ENCODE measurements at places on chromosomes 5 and 9.

DNA sequence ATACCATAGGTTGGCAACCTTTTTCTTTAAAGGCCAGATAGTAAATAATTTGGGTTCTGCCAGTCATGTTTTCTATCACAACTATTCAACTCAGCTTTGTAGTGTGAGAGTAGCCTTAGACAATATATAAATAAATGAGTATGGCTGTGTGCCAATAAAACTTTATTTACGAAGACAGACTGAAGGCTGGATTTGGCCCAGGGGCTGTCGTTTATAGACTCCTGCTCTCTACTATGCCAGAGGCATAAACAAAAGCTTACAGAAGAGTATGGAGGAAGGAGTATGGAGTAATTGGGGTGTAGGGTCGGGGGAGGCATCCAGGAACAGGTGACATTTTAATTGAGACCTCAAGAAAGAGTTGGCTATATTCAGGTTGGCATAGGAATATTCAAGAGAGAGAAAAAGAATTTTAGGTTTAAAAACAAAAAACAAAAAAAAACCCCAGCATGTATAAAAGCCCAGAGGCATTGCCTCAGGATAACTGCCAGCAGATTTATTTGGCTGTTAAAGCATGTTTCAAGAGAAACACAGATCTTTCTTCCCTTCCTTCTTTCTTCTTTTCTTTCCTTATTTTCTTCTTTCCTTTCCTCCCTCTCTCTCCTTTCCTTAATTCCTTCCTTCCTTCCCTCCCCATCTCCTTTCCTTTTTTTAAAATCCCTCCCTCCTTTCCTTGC lies 39.9 kb downstream of the SLIT3 start:
- no peak for DNase-seq

GRCh38 chr9:98763986-98764745 lies 32.2 kb downstream of the ANKS6 start:
- DNase-seq, result peak; percentile 51

- DNase-seq, result peak; percentile 74
These were observed 400.0 kb downstream of the ARRDC3 start for GRCh38 chr5:90983148-90983547.

GRCh38 chr5:54180630-54181031 lies 129.7 kb downstream of the ARL15 start:
- no peak for DNase-seq

- DNase-seq, result no peak
These were observed 9.7 kb upstream of the RIOK2 start for GRCh38 chr5:97192580-97193354.

DNA sequence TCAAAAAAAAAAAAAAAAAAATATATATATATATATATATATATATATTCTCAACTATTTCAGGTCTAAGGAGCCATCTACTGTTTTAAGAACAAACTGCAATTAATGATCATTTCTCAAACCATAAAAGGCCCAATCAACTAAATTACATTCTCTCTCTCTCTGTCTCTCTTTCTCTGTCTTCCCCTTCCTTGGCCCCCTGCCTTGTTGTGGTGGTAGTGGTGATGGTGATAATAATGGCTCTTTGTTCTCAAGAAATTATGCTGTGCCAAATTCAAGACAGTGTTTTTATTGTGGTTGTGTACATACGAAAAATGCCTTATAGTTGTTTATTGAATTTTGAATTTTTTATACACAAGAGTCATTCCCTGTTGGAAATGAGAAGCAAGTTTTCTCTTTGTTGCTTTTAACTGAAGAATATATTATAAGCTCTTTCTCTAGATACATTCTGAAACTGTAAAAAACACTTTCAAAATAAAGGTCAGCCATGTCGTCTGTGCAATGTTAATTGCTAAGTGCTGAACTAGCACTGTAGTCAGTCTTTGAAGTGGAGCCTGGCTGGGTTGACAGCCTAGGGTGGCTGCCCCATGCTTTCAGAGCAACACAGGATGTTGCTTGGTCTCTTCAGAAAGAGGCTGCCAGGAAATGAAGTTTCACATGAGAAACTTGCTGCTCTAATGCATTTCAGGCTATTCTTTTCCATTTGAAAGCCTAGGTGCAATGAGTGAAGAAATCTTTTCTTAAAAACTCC lies 96.0 kb downstream of the HINT1 start:
- peak; percentile 27 for DNase-seq

GRCh38 chr5:181051841-181052671 lies 12.0 kb downstream of the BTNL9 start:
- peak; percentile 1 for DNase-seq

DNA sequence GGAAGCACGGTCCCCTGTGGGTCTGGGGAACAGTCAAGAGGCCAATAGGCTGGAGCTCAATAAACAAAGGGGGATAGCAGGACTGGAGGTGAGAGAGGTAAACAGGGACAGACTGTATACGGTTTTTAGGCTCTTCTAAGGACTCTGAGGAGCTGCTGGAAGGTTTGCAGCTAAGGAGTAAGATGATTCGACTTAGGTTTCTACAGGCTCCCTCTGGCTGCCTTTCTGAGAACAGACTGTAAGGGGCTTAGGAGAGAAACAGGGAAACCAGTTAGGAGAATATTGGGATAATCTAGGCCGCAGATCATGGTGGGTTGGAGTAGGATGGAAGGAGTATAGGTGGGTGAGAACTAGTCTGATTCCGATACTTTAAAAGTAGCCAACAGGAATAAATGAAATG lies 10.4 kb downstream of the CDK5RAP2 start:
- no peak for DNase-seq

DNA sequence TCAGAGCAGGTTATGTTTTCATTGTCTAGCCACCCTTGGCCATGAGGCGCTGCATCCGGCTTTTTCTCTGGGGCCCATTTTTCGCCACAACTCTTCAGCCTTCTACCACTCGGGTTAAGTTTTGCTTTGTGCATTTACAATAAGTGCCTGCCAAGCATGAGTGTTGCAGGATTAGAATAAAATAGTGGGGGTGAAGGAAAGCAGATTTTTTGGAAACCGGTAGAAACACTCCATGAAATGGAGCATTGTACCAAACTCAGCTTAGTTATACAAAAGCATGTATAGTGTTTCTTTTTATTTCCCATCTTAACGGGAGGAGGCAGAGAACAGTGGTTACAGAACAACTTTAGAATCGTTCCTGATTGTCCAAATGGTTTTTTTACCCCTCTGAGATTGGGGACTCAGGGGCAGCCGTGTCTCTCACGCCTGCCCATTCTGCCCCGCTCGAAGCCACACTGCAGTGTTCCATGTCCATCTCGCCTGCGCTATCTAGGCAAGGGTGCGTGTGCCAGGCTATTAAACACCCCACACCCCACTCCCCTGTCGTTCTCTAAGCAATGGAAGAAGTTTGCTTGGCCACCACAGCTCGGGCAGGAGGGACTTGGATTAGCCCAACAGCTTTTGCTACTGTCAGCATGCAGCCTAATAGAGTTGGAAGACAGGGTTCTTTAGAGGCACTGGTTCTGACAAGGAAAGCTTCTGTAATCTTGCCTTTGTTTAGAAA lies 268.8 kb upstream of the WWC1 start:
- DNase-seq, result no peak

DNA sequence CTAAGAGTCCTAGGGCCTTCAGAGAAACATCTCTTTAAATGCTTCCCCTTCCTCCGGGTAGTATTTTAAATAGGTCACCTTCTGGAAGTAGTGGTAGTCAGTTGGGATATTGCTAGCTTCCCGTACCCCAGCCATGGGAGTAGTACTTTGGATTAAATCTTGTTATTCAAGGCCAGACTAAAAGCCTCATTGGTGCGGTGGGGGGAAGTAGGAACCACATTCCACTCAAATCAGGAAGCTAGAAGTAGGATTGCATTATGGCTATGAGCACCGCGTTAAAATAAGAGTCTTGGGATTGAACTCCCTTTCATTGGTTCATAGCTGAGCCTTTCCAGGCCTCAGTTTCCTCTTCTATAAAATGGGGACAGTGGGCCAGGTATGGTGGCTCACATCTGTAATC lies 6.7 kb downstream of the KCNIP1 start:
- peak; percentile 19 for DNase-seq

DNA sequence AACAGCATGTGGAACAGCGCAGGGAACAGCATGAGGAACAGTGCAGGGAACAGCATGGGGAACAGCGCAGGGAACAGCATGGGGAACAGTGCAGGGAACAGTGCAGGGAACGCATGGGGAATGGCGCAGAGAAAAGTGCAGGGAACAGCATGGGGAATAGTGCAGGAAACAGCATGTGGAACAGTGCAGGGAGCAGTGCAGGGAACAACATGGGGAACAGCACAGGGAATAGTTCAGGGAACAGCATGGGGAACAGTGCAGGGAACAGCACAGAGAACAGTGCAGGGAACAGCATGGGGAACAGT lies 2.0 kb downstream of the LCN8 start:
- no peak for DNase-seq

DNA sequence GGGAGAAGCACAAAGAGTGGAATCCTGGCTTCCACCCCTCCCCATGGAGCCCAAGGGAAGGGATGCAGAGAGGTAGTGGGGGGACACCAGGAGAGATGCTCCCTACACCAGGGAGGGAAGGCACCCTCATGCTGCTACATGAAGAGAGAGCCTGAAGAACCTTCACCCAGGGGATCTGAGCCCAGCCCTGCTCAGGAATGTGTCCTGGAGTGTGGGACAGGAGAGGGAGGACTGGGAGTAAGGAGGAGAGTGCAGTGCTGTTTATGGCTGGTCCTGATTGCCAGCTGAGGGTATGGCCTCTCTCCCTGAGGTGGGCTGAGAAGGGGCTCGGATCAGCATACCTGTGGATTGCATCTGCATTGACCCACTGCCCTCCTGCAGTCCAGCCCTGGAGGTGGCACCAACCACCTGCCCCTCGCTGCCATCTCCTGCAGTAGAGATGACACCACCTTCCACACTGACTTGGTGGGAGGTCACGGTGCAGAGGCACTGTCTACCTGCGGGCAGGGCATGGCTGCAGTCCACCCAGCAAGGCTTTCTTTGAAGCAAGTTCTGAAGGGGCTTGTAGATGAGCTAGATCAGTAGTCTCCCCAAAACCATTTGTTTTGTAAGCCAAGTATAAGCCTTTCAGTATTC lies 114.9 kb upstream of the SLC25A48 start:
- no peak for DNase-seq

GRCh38 chr5:134905246-134905996 lies 490 bp downstream of the PCBD2 start:
- peak; percentile 67 for DNase-seq

GRCh38 chr5:586751-587285 lies 25.3 kb upstream of the CEP72 start:
- DNase-seq, result no peak

DNA sequence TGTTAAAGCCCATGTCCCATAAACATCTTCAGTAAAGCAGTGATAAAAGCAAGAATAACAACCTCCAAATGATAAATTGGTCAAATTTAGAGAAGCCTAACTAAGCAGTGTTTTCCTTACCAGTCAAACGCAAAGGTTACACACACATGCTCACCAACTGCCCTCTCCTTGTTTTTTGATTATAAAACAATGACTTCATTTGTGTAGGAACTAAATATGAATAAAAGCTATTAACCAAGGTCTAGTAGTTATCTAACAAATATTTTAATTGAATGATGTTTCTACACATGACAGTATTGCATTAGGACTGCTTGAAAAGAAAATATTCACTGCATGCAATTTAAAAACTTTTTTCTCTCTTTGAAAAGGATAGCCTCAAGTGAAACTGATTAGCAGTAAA lies 36.7 kb downstream of the PCA3 start:
- no peak for DNase-seq

- DNase-seq, result peak; percentile 39
These were observed 81.7 kb upstream of the ZBTB43 start for GRCh38 chr9:126722922-126723806.

DNA sequence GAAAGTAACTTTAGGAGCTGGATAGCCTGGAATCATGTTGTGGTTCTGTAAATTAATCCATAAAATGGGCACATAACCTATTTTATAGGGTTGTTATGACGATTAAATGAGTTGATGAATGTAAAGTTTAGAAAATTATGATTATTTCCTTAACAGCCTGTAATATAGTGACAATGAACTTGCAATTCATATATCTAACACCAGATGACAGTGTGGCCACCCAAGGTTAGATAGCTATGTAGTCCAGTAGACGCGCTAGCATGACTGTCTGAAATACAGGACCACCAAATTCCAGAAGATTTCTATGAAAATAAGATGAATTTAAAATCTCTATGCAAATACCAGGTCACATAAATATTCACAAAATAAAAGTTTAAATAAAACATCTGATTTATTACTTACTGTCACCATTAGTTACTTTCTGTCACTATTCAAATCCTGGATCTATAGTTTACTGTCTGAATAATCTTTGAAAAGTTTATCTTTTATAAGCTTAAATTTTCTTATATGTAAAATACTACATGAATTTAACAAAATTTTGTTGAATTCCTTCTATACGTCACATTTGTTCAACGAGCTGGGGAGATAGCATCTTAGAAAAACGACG lies 26.1 kb upstream of the MACIR start:
- peak; percentile 50 for DNase-seq
